Erythroblast (primary cell): ENCODE measurements at places on chromosomes 1 and 21.
A peak's percentile ranks its signal among the peaks of the same experiment; 100 is the strongest.

DNA sequence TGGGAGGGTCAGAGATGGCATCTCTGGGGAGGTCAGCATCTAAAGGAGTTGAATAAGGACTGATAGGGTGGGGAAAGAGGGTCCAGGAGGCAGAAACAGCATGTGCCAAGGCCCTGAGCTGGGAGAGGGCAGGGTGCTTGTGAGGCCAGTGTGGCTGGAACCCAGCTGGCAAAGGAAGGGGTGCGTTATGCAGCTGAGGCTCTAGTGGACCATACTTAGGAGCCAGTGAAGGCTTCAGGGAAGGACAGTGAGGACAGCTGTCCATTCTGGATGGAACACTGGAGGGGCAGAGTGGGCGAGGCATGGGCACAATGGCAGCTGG, 57.1 kb upstream of the RPL11 start:
- no peak for DNase-seq

DNA sequence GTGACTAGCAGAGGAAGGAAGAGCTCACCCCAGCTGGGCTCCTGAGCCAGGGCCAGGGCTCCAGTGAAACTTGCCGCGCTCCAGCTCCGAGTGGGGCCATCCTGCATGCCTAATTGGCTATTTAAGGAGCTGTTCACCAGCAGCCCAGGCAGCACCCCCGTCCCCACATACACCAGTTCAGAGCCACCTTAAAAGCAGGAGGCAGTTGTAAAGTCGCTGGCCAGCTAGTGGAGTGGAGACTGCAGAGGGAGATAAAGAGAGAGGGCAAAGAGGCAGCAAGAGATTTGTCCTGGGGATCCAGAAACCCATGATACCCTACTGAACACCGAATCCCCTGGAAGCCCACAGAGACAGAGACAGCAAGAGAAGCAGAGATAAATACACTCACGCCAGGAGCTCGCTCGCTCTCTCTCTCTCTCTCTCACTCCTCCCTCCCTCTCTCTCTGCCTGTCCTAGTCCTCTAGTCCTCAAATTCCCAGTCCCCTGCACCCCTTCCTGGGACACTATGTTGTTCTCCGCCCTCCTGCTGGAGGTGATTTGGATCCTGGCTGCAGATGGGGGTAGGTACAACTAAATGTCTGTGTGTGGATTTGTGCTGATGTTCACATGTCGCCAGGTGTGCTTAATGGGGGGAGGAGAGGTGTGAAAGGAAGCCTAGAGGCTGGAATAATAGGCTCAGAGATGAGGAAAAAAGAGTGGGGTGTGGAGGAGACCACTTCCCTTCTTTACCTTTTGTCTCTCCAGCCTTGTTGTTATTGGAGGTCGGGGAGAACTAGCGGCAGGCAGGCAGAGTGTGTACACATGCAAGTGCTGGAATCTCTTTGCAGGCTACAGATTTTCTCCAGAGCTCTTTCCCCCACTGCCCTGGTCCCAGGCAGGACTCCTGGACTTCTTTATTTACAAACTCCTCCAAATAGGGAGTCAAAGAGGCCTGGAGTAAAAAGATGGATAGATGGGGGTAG, at the start of gene CA14:
CA14 (plus strand) TSS at position 151 of the 962 bp plus-strand sequence; CDS start at position 506, 355 bp downstream.
- no peak for DNase-seq

- DNase-seq: peak; percentile 17
These were observed 114.0 kb downstream of the PPP1R12B start for GRCh38 chr1:202462342-202463076.

- DNase-seq: no peak
These were observed 374.6 kb upstream of the ESRRG start for GRCh38 chr1:217097819-217098218.

DNA sequence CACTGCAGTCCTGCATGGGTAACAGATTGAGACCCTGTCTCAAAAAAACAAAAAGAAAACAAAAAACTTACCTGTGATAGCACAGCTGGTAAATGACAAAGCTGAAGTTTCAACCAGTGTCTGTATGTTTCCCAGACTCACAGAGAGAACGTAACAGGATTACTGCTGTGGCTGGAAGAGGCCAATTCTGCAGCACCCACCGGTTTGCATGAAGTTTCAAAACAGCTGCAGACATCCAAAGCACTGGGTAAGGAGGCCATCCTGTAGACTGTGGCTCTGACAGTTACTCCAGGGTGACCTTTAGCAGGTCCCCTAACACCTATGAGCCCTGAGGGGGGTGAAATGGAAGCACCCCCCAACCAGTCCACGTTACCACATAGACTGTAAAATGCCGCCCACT, 7.5 kb downstream of the ID3 start:
- DNase-seq: no peak
